ENCODE measurements at places on chromosomes 5 and 9.

DNA sequence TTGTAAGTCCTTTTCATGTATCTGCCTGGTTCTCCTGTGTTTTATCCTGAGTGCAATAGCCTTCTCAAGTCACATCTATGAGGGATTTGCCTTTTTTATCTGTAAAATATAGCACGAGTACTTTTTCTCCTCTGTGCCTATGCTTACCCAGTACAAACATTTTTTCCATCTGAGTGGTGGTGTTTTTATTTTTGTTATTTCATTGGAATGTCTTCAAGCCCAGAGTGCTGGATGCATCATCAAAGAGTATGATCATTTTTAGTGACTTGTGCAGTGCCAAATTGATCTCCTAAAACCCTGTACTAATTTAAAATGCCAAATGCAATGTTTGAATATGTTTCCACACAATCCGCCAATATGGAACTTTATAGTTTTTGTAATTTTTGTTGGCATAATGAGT is 86.1 kb downstream of the TLE4 start:
- DNase-seq, result no peak

GRCh38 chr9:114086009-114086408 is 7.9 kb upstream of the AMBP start:
- no peak for DNase-seq

GRCh38 chr9:133603135-133603927 is 5.9 kb downstream of the FAM163B start:
- DNase-seq, result no peak

DNA sequence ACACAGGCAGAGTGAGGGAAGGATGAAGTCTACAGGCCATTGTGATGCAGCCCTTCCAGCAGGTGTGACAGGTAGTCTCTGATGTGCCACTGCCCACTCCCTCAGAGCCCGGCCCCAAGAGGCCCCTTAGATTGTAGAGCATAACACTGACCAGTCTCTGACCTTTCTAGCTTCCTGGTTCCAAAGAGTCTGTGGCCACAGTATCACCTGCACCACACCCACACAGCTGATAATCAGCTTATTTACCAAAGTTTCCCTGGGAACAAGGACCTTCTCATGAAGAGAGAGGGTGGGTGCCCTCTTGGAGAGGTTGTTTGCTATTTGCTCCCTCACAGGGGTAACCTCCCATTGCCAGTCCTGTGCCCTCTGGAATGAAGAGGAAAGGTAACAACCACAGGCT is 11.0 kb upstream of the ACER2 start:
- DNase-seq, result no peak

DNA sequence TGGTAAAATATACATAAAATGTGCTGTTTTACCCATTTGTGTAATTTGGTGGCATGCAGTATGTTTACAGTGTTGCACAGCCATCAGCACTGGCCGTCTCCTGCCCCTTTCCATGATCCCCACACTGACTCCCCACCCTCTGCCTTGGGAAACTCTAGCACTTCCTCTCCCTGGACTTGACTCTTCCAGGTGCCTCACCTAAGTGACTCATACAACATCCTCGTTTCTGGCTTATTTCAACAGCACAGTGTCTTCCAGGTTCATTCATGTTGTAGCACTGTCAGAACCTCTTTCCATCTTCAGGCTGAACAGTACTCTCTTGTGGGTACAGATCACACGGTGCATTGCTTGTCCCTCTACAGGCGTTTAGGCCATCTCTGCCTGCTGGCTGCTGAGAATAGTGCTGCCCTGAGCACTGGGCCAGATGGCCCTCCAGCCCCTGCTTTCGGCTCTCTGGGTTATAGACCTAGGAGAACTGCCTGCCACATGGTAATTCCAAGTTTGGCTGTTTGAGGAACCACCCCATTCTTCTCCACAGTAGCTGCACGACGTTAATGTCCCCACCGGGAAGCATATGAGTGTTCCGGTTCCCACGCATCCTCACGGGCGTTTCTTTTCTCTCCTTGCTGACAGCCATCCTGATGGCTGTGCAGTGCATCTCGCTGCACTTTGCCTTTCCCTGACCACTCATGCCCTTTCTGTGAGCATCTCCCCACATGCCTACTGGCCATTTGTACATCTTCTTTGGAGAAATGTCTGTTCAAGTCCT is 211.8 kb downstream of the FANCC start:
- no peak for DNase-seq

DNA sequence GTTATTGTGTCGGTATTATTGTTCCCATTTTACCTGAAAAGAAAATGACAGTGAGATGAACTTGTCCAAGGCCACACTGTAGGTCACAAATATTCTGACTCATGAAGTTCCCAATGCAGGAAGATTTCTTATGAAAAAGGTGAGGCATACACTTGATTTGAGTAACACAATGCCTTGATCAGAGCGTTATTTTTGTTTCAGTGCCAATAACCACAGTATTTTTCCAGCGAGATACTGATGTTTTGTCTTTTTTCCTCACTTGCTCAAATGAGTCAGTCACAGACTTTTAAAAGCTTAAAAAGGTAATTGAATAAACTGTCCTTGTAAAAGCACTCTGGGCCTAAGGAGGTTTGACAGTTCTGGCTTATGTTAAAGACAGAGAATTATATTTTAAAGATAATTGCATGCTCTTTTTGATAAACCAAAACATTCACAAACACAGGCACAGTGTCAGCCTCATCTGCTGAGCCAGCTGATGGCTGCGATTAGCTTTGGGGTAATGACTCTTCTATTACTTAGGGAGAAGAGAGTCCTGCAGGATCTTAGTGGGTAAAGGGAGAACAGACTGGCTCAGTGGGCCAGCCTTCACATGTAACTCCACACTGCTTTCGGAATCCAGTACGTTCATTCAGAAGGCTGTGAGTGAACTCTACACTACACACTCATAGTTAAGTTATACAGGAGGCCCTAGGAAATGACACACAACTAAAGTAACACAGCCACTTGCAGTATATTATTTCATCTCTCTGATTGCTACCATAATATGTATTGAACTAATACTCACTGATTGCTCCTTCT is 165.5 kb upstream of the CD180 start:
- no peak for DNase-seq

DNA sequence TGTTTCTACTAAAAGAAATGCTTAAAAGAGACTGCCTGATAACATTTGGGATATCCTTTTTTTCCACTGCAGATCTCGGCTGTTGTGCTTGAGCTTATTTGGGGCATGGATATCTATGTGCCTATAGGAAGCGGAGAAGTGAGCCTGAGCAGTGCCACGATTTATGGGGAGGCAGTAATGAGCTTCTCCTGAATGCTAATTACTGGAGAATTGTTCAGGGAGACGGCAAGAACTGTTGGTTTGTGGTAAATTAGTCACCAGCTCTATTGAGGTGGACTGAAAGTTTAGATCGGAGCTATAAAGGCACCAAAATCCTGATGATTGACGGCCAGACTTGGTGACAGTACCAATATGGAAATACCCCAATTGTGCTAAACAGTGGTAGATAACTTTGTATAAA is 186.5 kb downstream of the ARHGEF28 start:
- DNase-seq, result no peak

DNA sequence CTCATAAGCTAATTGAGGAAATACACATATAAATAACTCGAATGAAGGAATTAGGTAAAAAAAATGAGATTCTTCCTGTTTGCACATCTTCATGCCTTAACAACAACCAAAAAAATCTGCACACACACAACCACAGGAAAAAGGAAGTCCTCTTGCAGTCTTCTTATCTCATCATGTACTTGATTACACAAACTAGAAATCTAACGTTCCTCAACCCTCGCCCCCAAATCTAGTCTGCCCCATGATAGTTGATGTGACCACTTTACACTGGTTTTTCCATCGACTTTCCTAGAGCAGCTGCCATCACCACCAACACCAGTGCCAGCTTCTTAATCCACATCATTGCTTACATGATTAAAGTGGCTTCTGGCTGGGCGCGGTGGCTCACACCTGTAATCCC is 31.2 kb upstream of the RNU6ATAC start:
- no peak for DNase-seq

DNA sequence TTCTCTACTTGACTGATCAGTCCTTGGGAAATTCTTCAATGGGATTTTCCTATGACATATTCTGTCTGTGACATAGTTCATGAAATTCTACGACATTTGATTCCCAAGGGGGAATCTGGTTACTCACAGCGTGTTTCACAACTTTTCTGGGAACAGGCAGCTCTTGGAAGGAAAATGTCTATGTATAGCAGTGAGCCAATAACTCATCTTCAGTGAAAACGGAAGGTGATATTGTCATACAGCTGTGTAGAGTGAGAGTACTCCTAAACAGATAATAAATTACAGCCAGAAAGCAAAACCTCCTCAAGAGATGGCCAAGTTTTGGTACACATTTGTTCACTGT is 91.4 kb downstream of the C9orf152 start:
- DNase-seq, result no peak

DNA sequence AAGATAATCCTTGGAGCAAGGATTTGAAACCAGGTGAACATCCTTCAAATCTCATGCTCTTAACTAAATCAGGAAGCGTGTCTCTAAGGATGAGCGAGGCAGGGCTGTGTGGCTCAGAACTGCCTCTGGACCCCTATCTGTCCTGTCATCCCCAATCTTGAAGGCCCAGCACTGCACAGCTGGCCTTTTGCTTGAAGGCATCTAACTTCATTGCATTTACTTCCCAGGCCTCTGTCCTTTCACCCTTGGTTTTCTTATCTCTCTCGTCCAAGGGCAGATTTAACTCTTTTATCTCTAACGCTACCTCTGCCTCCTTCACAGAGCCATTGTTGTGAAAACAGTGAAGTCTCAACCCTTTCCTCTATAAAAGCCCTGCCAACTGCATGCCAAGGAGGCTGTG is 83.8 kb downstream of the UGCG start:
- no peak for DNase-seq

DNA sequence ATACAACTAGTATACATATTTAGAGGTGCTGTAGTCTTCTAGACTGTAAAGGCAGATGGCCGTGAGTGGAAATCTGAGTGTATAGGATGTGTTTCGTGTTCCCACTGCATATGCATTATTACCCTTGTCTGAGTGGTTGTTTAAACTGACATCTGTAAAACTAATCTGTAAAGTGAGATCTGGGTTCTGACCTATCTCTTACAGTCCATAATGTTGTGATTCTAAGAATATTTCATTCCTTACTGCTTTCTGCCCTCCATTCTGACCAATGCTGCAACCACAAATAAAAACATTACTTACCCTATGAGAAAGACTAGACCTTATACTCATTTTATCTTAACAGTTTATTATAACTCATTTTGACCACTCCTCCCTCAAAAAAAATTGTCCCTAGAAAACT is 47.6 kb upstream of the MACIR start:
- no peak for DNase-seq

GRCh38 chr9:137421838-137422603 is 941 bp downstream of the EXD3 start:
- DNase-seq, result no peak

DNA sequence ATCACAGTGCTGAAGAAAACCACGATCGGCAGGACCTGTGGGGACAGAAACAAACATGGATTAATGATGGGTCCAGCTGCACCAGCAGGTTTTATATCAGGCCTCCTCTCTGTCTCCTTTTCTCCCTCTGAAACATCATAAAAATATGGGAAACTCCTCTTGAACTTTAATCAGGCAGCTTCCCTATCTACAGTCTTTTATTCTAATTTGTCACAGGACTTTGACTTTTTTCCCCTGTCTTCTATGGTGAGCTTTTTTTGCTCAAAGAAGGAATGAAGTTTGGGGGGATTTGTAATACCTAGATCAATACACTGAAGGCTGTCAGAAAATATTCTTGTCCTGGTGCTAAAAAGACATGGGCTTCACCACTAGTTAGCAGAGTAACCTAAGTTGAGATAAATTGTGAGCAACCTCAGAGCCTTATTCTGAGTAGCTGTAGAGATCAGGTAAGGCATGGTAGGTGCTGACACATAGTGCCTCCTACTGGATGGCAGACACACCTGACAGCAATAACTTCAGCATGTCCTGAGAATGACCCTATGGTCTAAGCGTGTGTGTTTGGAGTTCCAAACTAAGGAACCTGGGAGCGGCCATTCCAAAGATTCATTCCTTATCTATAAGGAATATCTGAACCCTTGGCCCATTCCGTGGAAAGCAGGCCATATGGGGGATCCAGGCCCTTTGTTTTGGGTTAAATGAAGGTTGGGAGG is 46.2 kb downstream of the SLC28A3 start:
- DNase-seq, result no peak

DNA sequence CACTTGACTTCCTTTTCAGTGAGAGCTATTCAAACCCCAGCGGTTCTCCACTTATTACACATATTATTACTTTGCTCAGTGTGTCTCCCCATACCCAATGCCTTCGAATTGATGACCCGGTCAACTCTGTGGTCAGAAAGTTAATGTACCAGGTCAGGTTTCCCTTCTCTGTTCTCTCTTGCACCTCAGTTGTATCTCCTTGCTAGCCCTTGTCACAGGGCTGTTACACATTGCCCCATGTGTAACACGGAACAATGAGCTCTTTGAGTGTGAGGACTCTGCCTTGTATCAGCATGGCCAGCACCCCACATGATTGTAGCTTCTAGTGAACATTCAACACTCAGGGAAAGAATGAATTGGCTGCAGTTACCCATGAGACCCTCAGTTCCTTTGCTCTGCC is 73.6 kb downstream of the DOCK2 start:
- DNase-seq, result no peak

- no peak for DNase-seq
Observed at GRCh38 chr5:148897842-148898241, 71.4 kb downstream of the ADRB2 start.

DNA sequence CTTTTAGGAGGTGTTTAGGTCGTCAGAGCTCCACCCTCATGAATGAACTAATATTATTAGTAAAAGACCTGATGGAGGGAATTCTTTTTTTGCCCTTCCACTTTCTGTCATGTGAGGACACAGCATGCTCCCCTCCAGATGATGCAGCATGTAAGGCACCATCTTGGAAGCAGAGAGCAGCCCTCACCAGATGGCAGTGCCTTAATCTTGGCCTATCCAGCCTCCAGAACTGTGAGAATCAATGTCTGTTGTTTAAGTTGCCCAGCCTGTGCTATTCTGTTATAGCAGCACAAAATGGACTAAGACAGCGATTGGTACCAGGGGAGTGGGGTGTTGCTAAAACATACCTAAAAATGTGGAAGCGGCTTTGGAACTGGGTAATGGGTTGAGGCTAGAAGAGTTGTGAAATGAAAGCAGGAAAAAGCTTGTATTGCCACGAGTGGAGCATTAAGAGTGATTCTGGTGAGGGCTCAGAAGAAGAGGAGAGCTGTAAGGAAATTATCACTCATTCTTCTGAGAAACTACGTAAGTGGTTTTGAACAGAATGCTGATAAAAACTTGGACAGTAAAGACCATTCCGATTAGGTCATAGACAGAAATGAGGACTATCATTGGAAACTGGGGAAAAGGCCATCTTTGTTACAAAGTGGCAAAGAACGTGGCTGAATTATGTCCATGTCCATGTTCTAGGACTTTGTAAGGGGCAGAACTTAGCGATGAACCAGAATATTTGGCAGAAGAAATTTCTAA is 28.6 kb downstream of the PTPDC1 start:
- DNase-seq, result no peak

- DNase-seq, result no peak
Observed at GRCh38 chr5:84085387-84086041, 299.2 kb downstream of the EDIL3 start.

Measured in activated CD4-positive, alpha-beta T cell treated with anti-CD3 and anti-CD28 coated beads for 1 hour (primary cell).